Activated naive CD8-positive, alpha-beta T cell treated with anti-CD3 and anti-CD28 coated beads, Interleukin-2, amount 50 U/mL, for 16 hours (primary cell): ENCODE measurements at places on chromosomes 11 and 22.

DNA sequence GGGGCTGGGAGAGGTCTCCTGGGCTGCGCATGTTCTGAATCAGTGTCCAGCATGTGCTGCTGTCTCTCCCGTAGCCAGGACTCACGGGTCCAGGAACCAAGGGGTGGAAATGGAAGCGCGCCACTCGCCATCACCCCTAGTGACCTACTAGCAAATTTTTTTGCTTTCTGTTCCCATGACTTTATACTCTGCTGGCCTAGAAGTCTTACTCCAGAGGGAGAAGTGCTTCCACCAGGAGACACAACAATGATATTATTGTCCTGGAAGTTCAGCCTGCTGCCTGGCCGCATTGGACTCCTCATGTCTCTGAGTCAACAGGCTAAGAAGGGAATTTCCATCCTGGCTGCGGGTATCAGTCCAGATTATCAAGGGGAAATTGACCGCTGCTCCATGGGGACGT lies 729.7 kb downstream of the BRD1 start:
- DNase-seq = no peak

DNA sequence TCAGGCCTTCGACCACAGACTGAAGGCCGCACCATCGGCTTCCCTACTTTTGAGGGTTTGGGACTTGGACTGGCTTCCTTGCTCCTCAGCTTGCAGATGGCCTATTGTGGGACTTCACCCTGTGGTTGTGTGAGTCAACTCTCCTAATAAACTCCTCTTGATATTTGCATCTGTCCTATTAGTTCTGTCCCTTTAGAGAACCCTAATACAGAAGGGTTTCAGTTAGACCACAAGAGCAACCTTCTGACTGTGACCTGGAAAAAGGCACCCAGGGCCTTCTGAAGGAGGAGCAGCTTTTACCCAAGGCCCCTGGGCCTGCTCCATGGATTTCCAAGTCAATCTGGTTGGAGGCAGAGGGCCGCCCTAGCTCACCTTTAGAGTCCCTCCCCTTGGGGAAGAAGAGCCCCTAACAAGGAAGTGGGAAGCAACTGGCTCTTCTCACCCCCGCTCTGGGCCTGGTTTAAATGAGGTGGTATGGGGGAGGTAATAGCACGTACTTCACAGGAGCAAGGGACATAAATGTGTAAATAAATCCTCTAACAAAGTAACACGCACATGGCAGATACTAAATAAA lies 11.2 kb upstream of the CHST1 start:
- DNase-seq = no peak

- no peak for DNase-seq
These were observed 65.1 kb upstream of the PPARA start for GRCh38 chr22:46084943-46085827.

DNA sequence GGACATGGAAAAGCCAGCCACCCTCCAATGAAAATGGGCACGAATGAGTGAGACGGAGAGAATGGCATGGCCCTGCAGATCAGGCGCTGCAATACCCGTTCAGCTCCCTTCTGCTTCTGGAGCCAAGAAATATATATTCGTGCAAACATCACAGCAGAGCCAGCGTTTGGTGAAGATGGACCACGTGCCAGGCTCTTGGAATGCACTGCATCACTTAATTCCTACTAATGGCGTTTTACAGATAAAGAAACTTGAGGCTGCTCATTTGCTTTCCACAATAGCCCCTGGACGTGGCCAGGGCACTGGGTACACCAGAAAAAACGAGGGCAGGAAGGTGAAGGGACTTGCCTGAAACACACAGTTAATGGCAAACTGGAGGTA lies 1.6 kb upstream of the FXYD2 start:
- DNase-seq = no peak

GRCh38 chr11:88293931-88294330 lies 43.6 kb downstream of the CTSC start:
- DNase-seq = no peak

DNA sequence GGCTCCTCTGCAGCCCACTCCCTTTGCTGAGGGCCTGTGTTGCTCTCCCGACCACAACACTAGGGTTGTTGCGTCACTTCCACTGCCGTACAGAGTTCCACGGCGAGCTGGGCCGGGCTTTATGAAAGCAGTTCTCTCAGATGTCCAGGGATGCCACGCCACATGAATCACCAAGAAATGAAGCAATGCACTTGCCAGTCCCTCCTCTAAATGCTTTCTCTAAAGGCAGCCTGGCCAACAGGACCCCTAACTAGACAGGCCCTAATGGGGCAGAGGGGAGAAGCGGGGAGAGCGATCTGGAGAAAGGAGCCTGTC lies 188.7 kb downstream of the CTTN start:
- no peak for DNase-seq

- DNase-seq = no peak
These were observed 23.8 kb downstream of the MICAL2 start for GRCh38 chr11:12134236-12134585.

DNA sequence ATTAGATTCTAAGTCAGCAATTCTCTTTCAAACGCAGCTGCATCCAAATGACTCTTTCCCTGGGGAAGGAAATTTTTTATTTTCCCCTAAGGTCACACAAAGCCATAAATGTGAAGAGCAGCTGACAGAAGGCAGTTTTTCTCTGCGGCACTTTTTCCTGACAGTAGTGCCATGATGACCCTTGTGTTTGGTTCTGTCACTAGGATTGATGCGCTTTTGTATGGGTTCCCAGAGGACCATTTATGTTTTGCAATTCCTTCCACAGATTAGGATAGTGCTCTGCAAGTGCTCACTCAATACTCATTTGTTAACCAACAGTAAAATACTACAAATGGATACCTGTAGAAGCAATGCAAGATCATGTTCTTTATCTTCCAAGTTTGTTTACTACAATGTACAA lies 359.6 kb upstream of the CTSC start:
- DNase-seq = no peak

GRCh38 chr11:71154261-71154805 lies 98.0 kb downstream of the SHANK2 start:
- no peak for DNase-seq

DNA sequence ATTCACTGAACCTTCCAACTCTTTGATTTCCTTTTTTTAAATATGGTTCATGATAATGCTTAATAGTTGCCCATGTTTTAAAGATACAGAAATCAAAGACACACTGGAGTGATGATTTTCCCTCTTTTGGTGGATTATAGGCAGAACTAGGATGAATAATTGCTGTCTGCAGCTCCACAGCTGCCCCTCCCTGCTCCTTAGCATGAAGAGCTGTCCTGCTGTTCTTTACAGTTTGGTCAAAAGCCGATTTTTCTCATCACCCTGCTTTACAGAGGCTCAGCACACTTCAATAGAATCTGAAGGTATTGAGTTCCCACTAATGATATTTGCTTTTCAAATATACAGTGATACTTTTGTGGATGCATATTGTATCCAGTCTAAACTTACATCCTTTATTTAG lies 202.6 kb downstream of the AASDHPPT start:
- no peak for DNase-seq

DNA sequence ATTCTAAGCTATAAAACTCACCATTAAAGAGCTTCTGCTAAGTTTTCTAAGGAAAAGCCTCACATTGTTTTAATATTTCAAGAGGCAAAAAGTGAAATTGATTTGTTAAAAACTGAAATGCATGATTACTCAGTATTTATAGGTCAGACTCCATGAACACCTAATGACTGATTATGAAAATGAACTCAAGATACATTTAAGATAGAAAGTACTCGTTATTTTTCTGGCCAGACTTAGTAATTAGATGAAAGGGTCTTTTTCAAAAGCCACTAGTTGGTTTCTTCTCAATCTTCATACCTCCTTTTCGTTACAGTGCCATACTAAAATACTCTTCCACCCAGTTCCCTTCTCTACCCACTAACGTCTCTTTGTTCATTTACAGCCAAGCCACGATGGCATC lies 56.3 kb downstream of the VSIG10L2 start:
- DNase-seq = no peak

DNA sequence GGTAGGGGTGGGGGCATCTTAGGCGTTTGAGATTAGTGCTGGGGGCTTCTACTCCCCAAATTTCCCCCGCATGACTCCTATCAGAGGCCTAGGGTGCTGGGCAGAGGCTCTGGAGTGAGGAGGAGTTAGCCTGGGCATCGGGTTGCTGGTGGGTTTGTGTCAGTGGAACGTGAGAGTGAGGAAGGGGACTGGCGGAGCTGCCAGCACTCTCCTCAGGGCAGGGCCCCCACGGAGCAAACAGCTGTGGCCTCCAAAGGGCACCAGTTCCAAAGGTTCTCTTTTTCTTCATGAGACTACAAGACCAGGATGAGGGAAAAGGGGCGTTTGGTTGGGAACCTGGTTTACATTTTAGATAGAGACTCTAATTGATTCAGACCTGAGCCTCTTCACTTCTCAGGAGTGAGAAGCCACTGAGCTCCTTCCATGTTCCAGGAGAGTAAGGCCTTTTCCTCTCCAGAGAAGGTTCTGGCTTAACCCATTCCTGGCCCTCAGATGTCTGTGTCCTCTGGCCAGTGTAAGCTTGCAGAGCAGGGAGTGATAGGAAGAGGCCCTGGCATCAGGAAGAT lies 35.6 kb upstream of the CDON start:
- DNase-seq = no peak

GRCh38 chr11:108863528-108863927 lies 198.7 kb downstream of the DDX10 start:
- no peak for DNase-seq

GRCh38 chr11:14894657-14895598 lies 2.9 kb upstream of the CYP2R1 start:
- no peak for DNase-seq

- DNase-seq = no peak
These were observed 88.6 kb downstream of the BCR start for GRCh38 chr22:23268877-23269276.

GRCh38 chr11:111296196-111296595 lies 2.1 kb upstream of the POU2AF3 start:
- DNase-seq = no peak

GRCh38 chr11:16690086-16690485 lies 48.4 kb upstream of the C11orf58 start:
- no peak for DNase-seq

DNA sequence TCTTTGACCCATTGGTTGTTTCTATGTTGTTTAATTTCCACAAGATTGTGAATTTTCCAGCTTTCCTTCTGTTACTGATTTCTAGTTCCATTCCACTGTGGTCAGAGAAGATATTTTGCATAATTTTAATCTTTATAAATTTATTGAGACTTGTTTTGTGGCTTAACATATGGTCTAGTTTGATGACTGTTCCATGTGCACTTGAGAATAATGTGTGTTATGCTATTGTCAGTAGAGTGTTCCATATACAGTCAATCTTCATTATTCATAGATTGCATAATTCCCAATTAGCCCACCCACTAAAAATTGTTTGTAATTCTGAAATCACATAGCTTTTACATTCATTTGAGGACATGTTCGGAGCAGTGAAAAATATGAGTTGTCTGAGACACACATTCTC lies 346.1 kb upstream of the DDI1 start:
- no peak for DNase-seq

DNA sequence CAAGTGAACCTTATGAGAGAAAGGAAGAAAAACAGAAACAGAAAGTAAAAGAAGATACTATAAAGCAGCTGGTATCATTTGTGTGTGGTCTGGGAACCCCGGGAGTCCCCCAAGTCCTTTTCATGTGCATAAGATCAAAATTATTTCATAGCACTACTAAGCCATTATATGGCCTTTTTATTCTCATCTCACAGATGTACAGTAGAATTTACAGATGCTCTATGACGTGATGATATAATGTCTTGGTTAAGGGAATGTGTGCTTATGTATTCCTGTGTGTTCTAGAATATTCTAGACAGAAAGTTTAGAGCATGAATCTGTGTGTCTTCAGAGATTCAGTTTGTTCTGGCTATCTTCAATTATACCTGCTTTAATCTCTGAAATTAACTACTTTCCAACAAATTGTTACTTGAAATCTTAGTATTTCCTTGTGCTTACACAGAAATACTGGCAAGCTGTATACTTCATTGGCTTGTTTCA lies 8.6 kb upstream of the TPP1 start:
- no peak for DNase-seq

DNA sequence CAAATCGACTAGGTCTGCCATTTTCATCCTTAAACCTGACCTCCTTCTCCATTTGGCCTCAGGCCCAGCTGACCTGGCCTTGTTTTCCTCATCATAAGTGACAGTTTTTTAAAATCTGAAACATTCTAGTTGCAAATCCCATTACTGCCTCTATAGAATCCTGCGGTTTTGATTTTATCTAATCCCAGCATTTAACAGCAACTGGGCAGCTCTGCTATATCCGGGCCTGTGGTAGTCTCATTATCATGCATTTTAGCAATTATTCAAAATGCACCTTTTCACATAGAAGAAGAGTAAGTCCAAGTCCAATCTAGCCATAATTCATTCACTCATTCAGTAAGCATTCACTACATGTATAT lies 28.6 kb upstream of the BIRC3 start:
- DNase-seq = no peak

GRCh38 chr11:83574519-83574918 lies 288.4 kb upstream of the CCDC90B start:
- DNase-seq = no peak

DNA sequence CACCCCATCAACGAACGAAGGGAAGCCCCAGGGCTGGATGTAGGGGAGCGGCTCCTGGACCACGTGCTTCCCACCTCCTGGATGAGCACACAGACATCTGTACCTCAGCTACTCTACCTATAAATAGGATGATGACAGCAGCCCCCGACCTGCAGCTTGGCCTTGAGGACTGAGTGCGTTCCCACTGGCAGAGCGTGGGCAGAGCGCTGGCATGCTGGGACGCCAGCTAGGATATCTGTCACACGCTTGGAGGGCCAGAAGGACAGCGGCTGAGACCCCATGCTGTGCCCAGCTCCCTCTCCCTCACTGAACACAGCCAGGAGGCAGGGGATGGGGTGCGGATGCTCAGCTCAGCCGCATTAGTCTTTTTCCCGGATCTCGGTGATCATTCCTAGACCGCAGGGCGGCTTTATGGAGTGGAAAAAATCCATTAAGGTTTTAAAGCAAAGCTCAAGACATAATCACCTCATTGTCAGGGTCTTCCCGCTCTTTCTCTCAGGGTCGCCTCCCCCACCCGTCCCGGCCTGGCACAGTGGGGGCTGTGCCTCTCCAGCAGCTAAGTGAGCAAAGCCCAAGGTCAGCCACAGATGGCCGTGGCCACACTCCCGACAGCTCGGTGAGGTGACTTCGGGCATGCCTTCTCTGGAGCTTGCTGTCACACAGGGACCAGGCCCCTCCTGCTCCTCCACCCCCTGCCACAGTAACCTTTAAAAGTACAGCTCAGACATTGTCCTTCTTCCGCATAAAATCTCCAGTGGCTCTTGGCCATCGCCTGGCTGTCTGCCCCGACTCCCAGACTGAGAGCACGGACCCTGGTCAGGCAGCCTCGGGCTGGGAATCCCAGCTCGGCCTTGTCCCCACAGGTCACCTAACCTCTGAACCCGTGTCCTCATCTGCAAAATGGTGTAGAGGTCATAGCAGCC lies 69.6 kb upstream of the SHISAL1 start:
- no peak for DNase-seq
